ENCODE measurements at places on chromosomes 6 and 20.

GRCh38 chr20:52828199-52828598 is 144.0 kb upstream of the TSHZ2 start:
- no peak for DNase-seq

GRCh38 chr6:145689529-145689928 is 45.8 kb downstream of the EPM2A start:
- DNase-seq = no peak

DNA sequence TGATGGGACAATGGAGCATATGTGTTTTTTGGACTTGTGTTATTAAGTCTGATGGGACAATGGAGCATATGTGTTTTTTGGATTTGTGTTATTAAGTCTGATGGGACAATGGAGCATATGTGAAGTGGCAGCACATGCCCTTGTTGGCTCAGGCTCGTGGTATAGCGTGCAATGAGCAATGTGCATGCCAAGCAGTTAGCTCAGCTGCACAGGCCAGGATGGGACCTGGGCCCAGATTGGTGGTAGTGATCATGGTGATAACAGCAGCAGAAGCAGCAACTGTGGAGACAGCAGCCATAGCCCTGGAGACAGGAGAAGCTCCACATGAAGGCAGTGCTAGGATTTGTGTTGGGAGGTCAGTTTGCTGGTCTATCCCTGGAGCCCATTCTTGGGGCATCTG is 61.1 kb downstream of the IL20RA start:
- DNase-seq = no peak

- DNase-seq = no peak
These were observed 618.7 kb downstream of the PKHD1 start for GRCh38 chr6:51468704-51469103.

DNA sequence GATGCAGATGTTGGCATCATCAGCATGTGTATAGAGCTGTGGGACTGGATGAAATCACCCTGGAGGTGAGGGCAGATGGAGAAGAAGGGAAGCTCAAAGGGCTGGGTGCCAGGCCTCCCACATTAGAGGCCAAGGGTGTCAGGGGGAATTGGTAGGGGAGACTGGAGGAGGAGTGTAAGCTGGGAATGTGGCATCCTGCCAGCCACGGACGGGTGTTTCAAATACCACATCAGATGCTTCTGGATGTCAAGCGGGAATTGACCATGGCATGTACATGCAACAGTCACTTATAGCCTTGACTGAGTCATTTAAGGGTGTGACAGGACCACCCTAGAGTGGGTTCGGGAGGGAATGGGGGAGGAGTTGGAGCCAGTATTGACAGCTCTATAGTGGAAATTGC is 9.6 kb downstream of the ERGIC3 start:
- DNase-seq = no peak

DNA sequence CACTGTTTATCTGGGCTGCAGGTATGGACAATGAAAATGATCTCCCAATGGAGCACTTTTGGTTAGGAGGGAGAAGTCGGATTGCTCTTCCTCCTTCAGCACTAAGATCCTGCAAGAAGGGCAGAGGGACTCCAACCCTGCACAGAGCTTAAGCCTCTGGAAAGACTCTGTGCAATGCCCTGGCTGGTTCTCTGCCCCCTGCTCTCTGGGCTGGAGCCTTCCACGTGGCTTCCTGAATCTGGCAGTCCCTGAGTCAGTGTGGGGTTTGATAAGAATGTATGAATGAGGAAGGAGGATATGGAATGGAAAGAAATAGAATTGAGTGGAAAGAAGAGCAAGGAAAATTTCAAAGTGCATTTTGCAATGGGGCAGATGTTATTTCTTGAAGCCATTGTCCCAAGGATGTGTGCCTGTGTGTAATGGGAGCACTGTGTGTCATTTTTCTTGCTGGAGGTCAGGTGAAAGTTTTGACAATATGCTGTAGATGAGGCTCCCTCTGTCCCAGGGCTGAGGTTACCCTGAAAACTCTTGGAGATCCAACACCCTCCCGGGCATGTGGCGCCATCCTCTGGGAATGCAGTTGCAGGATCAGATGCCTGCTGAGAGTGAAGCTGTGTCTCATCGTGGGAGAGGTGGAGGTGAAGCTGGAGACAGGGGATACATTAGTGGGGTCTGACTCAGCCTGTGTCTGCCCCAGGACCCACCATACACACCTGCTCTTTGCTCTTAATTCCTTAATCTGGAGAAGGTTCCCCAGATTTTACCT is 16.3 kb upstream of the CST9L start:
- no peak for DNase-seq

DNA sequence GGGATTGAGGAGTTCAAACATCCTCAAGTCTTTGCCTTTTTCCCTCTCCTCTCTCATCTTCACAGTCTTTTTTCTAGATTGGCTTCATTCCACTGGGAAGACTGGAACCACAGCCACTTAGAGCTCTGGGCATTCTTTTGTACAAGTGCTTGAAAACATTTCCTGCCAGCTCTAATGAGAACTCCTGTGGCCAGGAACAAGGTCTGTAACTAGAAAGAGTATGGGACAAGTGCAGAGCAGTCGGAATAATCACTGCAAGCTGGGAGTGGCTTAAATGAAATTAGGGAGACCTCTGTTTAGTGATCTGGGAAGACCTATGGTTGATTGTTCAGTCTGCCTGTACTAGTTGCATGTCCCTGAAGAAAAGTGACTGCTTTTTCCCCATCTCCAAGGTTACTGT is 41.0 kb upstream of the SMIM8 start:
- no peak for DNase-seq

- DNase-seq = no peak
These were observed 114.8 kb downstream of the TFAP2A start for GRCh38 chr6:10300071-10300470.

DNA sequence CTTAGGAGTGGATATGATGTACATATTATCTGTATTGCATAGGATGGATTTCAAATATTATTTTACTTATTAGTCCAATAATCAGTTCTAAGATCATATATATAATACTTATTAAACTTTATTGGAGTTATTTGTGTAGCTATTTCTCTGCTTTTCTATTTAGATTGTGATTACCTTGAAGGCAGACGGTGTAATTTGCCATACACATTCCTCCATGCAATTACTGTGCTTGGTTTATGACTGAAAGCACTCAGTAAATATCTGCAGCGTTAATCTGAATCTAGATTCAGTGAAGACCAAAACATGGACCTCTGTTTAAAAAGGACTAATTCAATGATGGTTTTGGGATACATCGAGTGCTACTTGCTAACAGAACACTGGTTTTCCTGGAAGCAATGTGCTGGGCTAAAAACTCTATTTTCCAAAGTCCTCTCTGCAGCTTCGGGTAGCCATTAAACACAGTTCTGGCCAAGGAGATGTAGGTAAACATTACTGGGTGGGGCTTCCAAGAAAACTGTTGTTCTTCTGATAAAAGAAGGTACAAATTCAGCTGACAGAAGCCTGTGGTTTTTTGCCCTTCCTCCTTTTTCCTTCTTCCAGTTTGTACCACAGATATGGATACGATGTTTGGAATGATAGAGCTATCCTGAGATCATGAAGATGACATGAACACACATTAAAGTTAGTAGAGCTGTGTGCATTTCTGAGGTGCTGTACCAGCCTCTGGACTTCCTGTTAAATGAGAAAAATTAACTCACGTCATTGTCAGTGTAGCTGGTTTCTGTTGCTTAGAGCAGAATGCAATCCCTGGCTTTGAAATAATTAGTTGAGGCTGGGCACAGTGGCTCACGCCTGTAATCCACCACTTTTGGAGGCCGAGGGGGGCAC is 136.5 kb upstream of the NUP153 start:
- no peak for DNase-seq

GRCh38 chr6:1255636-1256365 is 56.1 kb upstream of the FOXQ1 start:
- DNase-seq = no peak

GRCh38 chr6:91135406-91136103 is 548.7 kb upstream of the MAP3K7 start:
- no peak for DNase-seq

DNA sequence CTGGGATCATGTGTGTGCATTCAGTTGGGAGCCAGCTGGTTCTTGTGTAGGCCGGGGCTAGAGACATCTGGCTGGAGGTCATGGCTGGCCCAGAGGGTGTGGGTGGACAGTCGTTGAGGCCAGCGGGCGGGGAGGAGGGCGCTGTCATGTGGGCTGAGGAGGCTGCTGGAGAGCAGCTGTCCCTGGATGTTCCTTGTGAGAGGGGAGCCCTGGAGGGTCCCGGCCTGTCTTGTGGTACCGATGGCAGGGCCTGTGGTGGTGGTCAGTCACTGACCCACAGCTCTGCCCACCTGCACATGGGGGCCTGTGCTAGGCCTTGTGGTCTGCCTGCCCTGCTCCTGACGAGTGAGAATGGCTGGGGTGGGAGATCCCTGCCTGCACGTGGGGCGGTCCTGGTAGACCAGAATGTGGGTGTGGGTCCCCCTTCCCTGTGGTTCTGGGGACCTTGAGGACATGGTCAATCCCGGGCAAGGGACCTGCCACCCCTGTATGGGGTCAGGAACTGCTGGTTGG is 1.9 kb upstream of the C20orf204 start:
- DNase-seq = no peak

GRCh38 chr6:137571854-137572253 is 77.7 kb upstream of the OLIG3 start:
- peak; percentile 43 for DNase-seq

DNA sequence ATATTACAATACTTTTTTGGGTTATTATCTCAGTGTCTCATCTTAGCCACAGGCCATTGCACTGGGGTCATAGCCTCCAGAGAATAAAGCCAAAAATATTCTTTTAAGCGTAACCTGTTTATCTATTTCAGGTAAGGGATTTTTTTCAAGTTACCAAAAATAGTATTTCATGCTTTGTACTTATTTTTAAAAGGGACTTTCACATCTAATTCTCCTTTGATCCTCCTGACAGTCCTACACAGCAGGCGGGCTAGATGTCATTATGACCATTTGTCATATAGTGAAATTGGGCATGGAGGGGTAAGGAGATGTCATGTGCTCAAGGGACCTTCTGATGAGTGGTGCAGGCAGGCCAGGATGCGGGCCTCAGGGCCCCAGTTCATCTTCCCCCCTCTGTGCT is 68.9 kb downstream of the TBC1D7 start:
- no peak for DNase-seq

- no peak for DNase-seq
These were observed 66.9 kb downstream of the GMPR start for GRCh38 chr6:16305246-16305725.

DNA sequence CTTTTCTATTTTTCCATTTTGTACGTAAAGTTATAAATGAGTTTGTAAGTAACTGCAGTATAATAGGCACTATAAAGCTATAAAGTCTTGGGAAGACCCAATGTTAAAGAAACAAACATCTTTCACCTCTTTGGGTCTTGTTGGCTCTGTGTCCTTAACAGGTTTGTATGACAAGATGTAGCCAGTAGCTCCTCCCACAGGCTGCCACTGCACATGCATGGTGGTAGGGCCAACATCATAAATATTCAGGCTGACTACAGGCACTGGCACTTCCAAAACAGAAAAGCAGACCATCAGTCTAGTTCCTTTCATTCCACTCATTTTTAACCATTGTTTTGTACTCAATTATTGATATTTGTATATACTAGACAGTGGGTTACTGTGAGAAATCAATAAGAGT is 59.9 kb downstream of the COL12A1 start:
- DNase-seq = no peak

- no peak for DNase-seq
These were observed 79.9 kb downstream of the CEBPB start for GRCh38 chr20:50270569-50270968.

GRCh38 chr6:143941852-143942627 is 66.0 kb downstream of the PLAGL1 start:
- peak; percentile 39 for DNase-seq

DNA sequence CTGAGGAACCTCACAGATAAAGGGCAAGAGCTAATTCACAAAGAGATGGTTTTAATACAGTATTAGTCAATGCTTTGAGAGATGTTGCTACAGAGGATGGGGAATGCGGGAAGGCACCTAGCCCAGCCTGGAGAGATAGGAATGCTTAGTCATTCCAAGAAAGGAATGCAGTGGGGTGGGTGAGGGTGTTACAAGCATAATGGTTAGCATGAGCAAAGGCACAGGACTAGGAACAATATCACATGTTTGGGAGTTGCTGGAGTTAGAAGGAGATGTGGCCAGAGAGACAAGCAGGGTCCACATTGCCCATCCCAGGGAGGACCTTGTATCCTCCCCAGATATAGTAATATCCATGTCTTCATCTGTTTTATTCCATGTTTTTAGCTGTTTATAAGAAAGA is 107.0 kb upstream of the OGFRL1 start:
- DNase-seq = no peak

GRCh38 chr6:157768304-157768703 is 54.7 kb upstream of the SNX9 start:
- no peak for DNase-seq

GRCh38 chr6:29729774-29730328 is 6.6 kb downstream of the HLA-F start:
- DNase-seq = no peak

DNA sequence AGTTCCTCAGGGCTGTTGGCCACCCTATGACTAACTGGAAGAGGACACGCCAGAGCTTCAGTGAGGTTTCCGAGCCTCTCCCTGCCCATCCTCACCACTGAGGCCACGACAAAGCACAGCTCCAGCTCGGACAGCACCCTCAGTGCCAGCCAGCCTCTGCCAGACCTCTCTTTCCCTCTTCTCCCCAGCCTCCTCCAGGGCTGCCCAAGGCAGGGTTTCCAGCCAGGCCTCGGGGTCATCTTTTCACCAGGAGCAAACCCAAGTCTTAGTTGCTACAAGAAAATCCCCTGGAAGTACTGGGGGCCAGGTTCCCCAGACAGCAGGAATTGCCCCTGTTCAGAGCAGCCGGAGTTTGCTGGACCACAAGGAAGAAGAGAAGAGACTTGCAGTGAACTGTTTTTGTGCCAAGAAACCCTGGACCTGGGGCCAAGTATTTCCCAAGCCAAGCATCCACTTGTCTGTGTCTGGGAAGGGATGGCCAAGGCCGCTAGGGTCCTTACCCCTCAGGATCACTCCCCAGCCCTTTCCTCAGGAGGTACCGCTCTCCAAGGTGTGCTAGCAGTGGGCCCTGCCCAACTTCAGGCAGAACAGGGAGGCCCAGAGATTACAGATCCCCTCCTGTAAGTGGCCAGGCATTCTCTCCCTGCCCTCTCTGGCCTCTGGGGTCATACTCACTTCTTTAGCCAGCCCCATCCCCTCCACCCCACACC is 41.6 kb downstream of the PLAGL2 start:
- no peak for DNase-seq

- DNase-seq = no peak
These were observed 12.1 kb upstream of the MLN start for GRCh38 chr6:33815854-33816253.

DNA sequence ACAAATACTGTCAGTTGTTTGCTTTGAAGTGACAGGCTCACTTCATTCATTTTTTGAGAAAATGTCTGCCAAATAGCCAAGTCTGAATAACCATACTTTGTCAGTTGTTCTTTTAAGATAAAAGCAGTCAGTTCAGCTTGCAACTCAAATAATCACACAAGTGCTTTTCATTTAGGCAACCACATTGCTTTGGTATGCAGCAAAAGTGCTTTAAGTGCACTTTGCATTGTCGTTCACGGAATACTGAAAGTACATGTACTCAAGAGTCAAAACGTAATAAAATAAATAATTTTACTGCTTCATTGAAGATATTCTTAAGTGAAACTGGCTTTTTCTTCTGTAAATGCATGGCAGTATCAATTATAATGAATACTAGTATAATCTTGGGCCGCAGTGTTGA is 107.2 kb downstream of the MMS22L start:
- no peak for DNase-seq

Data from stimulated activated CD8-positive, alpha-beta memory T cell treated with anti-CD3 and anti-CD28 coated beads, Interleukin-7, amount 100 ng/mL, for 4 hours (primary cell).